ENCODE measurements at places on chromosomes 5 and 9.

DNA sequence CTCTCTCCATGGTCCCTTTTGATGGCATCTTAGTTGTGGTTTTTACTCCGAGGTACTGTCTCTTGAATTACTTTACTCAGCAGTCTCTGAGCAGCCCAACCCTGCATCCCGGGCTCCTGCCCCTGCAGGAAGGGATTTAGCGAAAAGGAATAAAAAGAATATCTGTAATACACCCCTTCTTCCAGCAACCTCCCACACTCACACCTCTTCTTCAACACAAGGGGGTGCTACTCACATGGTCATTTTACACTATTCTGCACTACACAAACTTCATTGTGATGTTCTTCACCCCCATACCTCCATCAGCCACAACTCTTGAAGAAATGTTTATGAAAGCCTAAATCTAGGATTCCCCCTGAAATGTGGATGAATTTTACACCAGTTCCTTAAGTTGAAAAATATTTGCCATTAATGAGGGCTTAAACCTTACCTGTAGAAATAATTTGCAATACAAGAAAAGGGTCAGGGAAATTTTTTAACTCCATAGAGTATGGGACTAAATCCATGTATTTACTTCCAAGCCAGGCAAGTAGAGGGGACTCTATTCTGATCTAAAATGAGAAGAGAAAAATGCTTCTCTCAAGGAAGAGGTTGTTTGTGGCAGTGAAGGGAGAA is 26.0 kb downstream of the TPD52L3 start:
- peak; percentile 29 for DNase-seq

- no peak for DNase-seq
Observed at GRCh38 chr5:173746047-173746646, 129.7 kb upstream of the BOD1 start.

- no peak for DNase-seq
Observed at GRCh38 chr9:18274693-18275092, 199.3 kb upstream of the ADAMTSL1 start.

DNA sequence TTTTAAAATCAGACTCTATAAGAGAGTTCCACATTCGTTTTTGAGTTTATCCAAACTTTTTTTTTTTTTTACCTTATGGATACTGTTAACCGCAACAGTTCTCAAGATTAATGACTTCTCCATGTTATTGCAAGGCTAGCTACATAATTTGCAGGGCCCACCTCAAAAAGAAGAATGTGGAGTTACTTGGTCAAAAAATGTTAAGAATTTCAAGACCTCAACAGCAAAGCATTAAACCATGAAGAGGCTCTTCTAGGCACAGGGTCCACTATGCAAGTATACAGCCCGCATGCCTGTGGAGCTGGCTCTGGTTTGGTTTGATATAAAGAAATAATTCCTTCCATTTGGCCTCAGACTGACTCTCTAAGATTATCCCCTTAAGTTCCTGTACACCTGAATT is 133.3 kb upstream of the TLX3 start:
- DNase-seq: no peak

DNA sequence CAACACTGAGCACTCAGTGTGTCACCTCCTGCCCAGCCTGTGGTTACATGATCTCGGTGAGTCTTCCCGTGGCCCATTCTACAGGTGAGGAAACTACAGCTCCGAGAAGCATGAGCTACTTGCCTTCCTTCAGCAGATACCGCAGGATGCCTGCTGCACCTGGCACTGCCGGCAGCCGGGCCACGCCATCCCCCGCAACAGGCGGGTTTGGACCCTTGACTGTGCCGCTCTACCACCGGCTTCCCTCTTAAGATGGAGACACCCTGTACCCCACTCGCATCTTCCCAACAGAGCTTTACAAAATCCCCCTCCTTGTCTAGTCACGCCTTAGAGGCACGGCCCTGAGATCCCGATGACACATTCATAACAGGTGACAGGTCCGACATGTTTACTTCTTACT is 74.9 kb upstream of the OTULINL start:
- no peak for DNase-seq

- DNase-seq: no peak
Observed at GRCh38 chr5:1552521-1553255, 28.9 kb upstream of the LPCAT1 start.

- no peak for DNase-seq
Observed at GRCh38 chr5:40315126-40315525, 364.6 kb upstream of the PTGER4 start.

- no peak for DNase-seq
Observed at GRCh38 chr9:21580636-21581378, 98.7 kb upstream of the IFNE start.
